ENCODE measurements at places on chromosomes 11 and 22.

- no peak for DNase-seq
Measured at GRCh38 chr11:66950112-66950535, 8.1 kb downstream of the PC start.

- no peak for DNase-seq
Measured at GRCh38 chr22:41772645-41773044, 27.8 kb upstream of the CCDC134 start.

DNA sequence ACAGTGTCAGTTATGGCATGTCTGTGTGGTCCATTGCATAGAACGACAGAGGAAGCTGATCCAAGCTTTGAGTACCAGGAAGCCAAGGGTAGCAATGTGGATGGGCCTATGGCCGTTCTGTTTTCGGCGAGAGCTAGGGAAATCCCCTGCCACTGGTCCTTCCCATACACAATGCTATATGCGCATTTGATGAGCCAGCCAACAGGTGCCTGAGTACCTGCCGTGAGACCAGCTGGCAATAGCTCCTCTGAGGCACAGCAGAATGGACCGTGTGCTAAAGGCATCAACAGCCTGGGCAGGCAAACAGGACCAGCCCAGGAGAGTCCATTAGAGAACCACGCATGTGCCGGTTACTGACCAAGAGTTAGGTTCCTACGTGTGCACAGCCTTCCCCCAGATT, 753.0 kb downstream of the NTM start:
- no peak for DNase-seq

DNA sequence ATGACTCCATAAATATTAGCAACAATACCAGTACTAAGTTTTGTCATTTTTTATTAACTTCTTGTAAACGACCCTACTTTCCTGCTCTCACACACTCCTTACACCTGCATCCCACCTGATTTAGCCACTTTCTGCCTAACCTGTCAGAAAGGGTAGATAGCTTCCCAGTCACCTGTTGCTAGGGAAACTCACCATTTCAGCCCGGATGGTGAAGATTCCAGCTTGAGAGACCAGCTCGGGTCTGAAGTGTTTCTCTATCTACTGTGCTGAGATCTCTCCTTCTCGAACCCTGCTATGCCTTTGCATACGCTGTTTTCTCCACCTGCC, at the start of gene PARVG:
TSS of gene PARVG (plus strand) at position 220 of the 327 bp plus-strand sequence. CDS start 2,405 bp downstream, outside the sequence.
- no peak for DNase-seq

DNA sequence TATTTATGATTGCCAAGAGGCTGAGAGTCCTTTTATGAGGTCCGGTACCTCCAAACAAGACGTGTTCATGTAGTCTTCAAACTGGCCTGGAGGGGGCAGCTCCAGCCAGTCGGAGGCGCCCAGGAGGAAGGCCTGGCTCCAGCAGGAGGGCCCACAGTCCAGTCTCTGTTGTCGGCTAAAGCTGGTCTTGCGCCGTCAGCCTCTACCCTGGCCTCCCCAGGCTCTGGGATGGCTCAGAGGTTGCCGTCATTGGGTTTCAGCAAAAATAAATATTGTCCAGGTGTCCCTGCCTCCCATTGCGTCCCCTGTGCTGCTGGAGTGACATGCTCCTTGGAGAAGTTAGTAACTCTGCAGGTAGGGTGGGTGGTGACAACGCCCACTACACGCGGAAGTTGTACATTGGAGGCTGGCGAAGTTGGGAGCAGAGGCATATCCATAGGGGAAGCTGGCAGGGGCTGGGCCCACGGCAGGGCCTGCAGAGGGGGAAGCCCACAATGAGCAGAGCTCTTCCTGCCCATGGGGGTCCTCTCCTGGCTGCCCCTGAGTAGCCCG, 1.0 kb upstream of the SLC25A1 start:
- DNase-seq, result peak; percentile 25

DNA sequence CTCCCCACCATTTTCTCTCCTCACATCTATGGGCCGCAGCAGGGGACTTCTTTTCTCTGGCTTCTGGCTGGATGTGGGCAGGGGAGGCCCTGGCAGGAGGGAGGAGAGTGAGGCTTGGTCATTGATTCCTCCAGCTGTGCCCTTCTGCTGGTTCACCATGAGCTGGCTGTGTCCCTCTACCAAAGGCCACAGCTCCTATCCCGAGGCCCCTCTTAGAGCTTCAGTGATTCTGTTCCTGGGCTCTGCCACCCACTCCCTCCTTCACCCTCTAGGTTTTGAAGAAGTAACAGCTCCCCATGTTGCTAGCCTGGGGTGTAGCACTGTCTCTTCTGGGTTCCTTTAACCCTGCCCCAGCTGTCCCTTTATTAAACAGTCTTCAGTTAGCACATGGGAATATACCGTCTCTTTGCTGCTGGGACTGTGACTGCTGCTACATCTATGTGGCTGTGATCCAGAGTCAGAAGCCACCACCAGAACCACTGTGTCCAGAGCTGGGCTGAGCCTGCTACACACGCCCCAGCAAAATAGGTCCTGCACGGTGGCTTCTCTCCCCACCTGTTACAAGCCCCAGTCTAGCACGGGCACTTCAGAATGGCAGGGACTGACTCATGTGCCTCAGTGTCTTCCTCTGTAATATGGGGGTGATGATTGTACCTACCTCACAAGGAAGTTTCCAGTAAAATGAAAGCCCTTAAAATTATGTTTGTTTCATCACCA, 578 bp upstream of the PARVG start:
- DNase-seq, result no peak

- no peak for DNase-seq
Measured at GRCh38 chr22:19430890-19431541, 517 bp downstream of the HIRA start.

- DNase-seq, result no peak
Measured at GRCh38 chr11:95727620-95728019, 62.0 kb downstream of the FAM76B start.

GRCh38 chr11:11243590-11244469, 109.2 kb downstream of the CSNK2A3 start:
- DNase-seq, result no peak

DNA sequence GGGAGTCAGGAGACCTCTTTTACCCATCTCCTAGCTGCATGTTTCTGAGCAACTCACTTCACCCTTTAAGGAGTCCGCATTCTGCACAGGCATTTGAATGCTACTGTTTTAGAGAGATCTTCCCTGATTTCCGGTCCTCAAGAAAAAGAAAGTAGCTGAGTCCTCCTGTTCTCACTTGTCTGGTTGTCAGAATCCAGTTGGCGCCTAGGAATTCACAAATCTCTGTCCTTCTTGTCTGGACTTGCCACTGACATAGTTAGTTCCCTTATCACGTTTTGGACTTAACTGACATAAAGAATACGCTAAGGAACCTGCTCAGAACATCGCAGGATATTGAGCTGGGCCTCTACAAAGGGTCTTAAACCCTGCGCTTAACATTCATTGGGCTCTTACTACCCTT, 61.3 kb upstream of the OR5P2 start:
- DNase-seq, result no peak

GRCh38 chr11:73971175-73971719, 11.4 kb downstream of the UCP2 start:
- DNase-seq, result no peak

GRCh38 chr11:36567694-36568093, at the start of gene RAG1:
Gene RAG1 (plus strand): TSS chr11:36568007. CDS start chr11:36573305, 5,298 bp downstream.
- no peak for DNase-seq

- no peak for DNase-seq
Measured at GRCh38 chr11:130899106-130899505, 17.2 kb downstream of the SNX19 start.

- no peak for DNase-seq
Measured at GRCh38 chr11:86896441-86896841, 58.8 kb downstream of the FZD4 start.

GRCh38 chr11:117366248-117366647, 38.6 kb downstream of the CEP164 start:
- peak; percentile 2 for DNase-seq

- no peak for DNase-seq
Measured at GRCh38 chr11:11220786-11221185, 132.3 kb downstream of the CSNK2A3 start.

GRCh38 chr11:63764679-63765647, 3.6 kb downstream of the ZFTA start:
- no peak for DNase-seq

DNA sequence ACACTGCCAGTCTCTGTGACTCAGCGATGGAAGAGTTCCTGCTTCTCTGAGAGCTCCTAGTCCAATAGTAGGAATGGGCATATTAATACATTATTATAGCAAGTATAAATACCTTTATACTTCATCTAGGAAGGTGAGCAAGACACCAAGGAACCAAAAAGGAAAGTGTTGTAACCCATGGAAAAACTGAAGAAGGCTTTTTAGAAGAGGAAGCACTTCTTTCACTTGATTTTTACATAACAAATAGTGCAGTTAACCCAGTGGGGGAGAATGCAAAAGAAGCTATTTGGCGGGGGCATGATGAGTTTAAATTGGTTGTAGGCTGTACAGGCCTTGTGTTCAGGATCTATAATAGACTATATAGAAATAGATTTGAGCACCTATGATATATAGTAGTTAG, 31.2 kb upstream of the C11orf87 start:
- no peak for DNase-seq

DNA sequence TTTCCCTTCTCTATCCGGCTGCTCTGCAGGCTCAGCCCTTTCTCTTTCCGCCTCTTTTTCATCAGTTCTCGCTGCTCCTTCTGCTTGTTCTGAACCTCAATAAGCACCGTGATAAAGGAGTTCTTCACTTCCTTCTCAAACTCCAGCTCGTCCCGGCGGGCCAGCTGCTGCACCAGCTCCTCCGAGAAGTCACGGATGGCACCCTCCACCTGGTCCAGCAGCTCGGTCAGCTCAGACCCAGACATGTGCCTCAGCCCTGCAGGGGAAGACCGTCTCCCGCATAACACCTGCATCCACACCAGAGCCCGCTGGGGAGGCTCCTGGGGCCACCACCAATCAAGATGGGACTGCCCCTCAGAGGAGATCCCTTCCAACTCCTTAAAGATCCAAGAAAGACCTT, 40.2 kb downstream of the FEZ1 start:
- no peak for DNase-seq

DNA sequence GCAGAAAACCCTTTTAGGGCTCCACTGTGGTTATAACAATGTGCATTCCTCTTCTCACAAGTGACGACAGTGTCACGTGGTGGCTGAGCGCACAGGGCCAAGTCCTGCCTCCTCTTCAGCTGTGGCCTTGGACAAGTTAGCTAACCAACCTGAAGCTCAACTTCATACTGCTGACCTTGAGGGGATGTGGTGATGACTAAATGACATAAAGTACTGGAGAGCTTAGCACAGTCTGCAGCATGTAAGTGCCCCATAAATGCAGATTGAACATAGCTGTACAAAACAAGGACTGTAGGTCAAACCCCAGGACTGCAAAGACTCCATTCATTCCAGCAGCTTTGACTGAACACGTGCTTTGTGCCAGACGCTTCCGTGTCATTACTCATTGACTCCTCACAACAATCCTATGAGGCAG, 20.1 kb upstream of the MRGPRX2 start:
- no peak for DNase-seq

- no peak for DNase-seq
Measured at GRCh38 chr11:6738590-6738989, 33.2 kb downstream of the OR2AG2 start.

DNA sequence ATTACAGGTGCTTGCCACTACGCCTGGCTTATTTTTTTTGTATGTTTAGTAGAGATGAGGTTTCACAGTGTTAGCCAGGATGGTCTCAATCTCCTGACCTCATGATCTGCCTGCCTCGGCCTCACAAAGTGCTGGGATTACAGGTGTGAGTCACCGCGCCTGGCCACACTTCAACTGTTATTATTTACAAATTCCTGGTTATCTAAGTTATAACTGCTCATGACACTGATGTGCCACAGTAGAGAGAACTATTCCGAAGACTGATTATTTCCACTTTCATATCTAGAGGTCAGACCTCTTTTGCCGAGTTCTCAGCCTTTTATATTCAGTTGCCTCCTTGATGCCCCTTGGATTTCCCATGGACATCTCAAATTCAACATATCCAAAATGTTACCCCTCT, 3.9 kb upstream of the NUP160 start:
- no peak for DNase-seq

- no peak for DNase-seq
Measured at GRCh38 chr11:17418444-17419081, 30.1 kb upstream of the KCNJ11 start.

GRCh38 chr22:43570531-43571165, 158.8 kb downstream of the MPPED1 start:
- no peak for DNase-seq

- DNase-seq, result no peak
Measured at GRCh38 chr11:122676638-122677037, 21.1 kb downstream of the UBASH3B start.

DNA sequence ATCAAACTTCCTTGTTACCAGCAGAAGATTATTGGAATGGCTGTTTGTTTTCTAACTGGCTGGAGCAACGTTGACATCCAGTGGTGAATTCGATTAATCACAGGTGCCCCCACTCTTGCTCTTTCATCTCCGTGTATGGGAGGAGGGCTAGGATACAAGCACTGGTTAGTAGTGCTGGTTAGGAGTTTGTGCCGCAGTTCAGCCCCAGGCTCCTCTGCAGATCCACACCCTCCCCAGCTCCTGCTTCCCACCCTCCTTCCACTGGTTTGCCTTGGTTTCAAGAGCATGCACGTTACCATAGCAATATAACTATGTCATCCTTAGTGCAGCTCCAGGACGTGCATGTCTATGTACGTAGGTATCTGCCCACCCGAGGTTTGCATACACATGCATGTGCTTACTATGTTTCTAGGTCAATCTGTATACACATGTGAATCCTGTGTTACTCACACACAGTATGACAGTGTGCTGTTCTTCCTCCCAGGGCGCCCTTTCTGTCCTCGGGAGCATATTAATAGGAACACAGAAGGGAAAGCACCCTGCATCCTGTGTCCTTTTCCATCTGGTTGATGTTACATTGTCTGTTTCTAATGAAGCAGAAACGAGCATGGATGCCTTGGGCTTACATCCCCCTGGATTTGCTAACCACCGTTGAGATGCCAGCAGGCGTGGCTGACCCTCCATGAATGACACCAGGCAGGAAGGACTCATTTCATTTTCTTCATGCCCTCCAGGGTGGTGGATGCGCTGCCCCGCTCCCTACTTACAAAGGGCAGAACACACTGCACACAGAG, 539.3 kb downstream of the OPCML start:
- peak; percentile 25 for DNase-seq

GRCh38 chr11:35814720-35815305, 129.0 kb upstream of the LDLRAD3 start:
- no peak for DNase-seq

DNA sequence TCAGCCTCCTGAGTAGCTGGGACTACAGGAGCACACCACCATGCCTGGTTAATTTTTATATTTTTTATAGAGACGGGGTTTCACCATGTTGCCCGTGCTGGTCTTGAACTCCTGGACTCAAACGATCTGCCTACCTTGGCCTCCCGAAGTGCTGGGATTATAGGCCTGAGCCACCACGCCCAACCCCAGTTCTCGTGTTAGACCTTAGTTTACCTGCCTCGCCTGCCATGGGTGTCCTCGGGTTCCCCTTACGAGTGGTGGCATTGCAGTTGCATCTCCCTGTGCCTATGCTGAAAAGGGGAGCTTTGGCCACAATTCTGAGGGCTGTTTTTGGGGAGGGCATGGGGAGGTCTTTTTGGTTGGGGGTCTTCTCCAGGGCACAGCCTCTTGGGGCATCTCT, 18.8 kb downstream of the TBC1D22A start:
- no peak for DNase-seq
